Lower lobe of right lung (tissue), 2 donors: ENCODE measurements at places on chromosomes 2 and 18. TPM values are rescaled to one million over a fixed set of nuclear protein-coding genes. Genes with fewer than 3 reads are reported as not detected.

- no peaks in the 10 kb centered on the region for H3K36me3 ChIP-seq
- no peak overlapping the region for H3K4me3 ChIP-seq
- no peaks in the 10 kb centered on the region for H3K4me1 ChIP-seq
- no peaks in the 10 kb centered on the region for H3K27me3 ChIP-seq
These were observed 81.7 kb upstream of the SEC11C start for GRCh38 chr18:59057969-59058368.

DNA sequence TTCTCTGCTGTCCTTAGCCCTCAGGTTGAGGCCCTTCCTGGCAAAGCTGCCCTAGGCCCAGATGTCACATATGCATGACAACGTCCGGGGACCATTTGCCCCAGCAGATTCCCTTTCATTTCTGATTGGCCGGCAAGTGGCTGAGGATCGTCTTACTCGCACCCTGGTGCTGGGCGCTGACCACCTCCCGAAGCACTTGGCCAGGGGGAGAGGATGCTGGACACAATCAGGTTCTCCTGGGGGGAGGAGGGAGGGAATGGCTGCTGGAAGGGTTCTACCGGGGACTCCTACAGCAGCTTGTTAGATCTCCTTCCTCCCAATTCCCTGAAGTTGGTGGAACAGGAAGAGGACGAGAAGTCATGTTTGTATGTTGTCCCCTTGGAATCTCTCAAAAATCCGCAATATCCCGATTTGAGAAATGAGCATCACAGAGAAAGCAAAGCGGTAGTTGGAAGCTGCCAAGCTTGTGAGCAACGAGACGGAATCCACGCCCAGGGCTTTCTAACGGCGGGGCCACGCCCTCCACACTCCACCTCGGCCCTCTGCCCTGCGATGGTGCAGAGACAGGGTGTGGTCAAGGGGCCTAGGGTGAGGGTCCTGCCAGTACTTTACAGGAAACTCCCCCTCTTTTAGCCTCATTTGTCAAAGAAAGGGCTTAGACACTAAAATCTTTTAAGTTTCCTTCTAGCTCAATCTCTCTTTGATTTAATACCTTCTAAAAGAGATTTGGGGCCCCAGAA, 61.8 kb upstream of the YWHAQ start:
- H3K27ac ChIP-seq, result peak overlapping the region; percentile 24
- H3K4me1 ChIP-seq, result peaks cover 5% of the 10 kb centered on the region
- no peaks in the 10 kb centered on the region for H3K36me3 ChIP-seq

GRCh38 chr2:221671515-221671914, 99.4 kb upstream of the EPHA4 start:
- no peaks in the 10 kb centered on the region for H3K36me3 ChIP-seq
- H3K4me1 ChIP-seq, result no peaks in the 10 kb centered on the region
- H3K27me3 ChIP-seq, result no peaks in the 10 kb centered on the region
- no peak overlapping the region for H3K4me3 ChIP-seq
- DNase-seq, result no peak

- no peak for DNase-seq
- H3K27me3 ChIP-seq, result no peaks in the 10 kb centered on the region
- H3K36me3 ChIP-seq, result no peaks in the 10 kb centered on the region
- H3K4me3 ChIP-seq, result no peak overlapping the region
- no peak overlapping the region for H3K27ac ChIP-seq
These were observed 190.3 kb downstream of the ARL4C start for GRCh38 chr2:234306426-234307173.

DNA sequence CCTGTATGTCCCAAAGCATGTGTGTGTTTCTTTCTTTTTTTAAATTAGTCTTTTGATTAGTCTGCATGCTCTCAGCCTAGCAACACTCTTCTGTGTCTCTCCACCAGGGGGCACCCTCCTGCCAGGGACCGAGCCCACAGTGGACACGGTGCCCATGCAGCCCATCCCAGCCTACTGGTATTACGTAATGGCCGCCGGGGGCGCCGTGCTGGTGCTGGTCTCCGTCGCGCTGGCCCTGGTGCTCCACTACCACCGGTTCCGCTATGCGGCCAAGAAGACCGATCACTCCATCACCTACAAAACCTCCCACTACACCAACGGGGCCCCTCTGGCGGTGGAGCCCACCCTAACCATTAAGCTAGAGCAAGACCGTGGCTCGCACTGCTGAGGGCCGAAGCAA, 93.8 kb downstream of the NRP2 start:
- peak; percentile 61 for DNase-seq
- H3K27me3 ChIP-seq, result no peaks in the 10 kb centered on the region
- no peak overlapping the region for H3K4me3 ChIP-seq
- peaks cover 6% of the 10 kb centered on the region for H3K36me3 ChIP-seq

GRCh38 chr2:43135583-43135982, 90.8 kb downstream of the ZFP36L2 start:
- H3K27me3 ChIP-seq, result no peaks in the 10 kb centered on the region
- no peak overlapping the region for H3K4me3 ChIP-seq
- no peak for DNase-seq
- no peaks in the 10 kb centered on the region for H3K36me3 ChIP-seq

DNA sequence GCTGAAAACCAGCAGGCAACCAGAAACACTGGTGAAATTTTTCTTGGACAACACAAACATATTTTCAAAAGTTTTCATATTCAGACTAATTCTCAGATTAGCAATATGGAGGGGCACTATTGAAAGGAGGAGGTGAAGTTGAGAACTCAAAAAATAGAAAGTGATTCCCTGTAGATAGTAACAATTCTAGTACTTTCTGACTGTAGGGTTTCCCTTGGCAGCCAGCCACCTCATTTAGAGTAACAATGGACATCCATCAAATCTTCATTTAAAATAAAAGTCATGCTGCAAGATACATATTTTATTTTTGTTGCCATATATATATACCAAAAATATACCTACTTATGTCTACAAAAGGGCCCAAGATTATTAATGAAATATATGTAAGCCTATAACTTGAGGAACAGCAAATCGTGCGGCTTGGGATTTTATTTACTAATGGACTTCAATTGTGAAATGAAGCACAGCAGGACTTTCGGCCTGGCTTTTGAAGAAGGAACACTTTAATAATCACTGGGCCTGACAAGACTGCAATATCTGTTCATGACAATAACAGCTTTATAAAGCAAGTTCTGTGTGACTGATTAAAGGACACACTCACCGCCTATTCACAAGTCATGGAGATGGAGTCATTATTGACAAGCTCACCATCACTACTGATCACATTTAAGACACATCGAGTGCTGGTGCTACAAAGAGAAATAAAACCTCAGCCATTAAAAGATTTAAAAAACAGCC, 6.8 kb upstream of the NR4A2 start:
- H3K4me1 ChIP-seq, result peaks cover 51% of the 10 kb centered on the region
- H3K27ac ChIP-seq, result peak overlapping the region; percentile 44
- no peaks in the 10 kb centered on the region for H3K27me3 ChIP-seq
- no peaks in the 10 kb centered on the region for H3K36me3 ChIP-seq
- no peak for DNase-seq

- H3K36me3 ChIP-seq, result no peaks in the 10 kb centered on the region
- no peaks in the 10 kb centered on the region for H3K27me3 ChIP-seq
- H3K4me1 ChIP-seq, result no peaks in the 10 kb centered on the region
These were observed 21.4 kb downstream of the DLGAP1 start for GRCh38 chr18:4433717-4434116.

- DNase-seq, result no peak
- H3K27me3 ChIP-seq, result peaks cover 20% of the 10 kb centered on the region
- H3K27ac ChIP-seq, result no peak overlapping the region
- no peaks in the 10 kb centered on the region for H3K36me3 ChIP-seq
- no peaks in the 10 kb centered on the region for H3K4me1 ChIP-seq
These were observed 294.9 kb downstream of the CELF4 start for GRCh38 chr18:37270666-37271052.

- peaks cover 32% of the 10 kb centered on the region for H3K36me3 ChIP-seq
- no peaks in the 10 kb centered on the region for H3K27me3 ChIP-seq
- H3K4me1 ChIP-seq, result no peaks in the 10 kb centered on the region
- H3K27ac ChIP-seq, result no peak overlapping the region
- no peak overlapping the region for H3K4me3 ChIP-seq
These were observed 136.2 kb downstream of the WDR7 start for GRCh38 chr18:56787390-56787789.

- no peaks in the 10 kb centered on the region for H3K27me3 ChIP-seq
- H3K27ac ChIP-seq, result no peak overlapping the region
- H3K36me3 ChIP-seq, result no peaks in the 10 kb centered on the region
- no peak overlapping the region for H3K4me3 ChIP-seq
- no peaks in the 10 kb centered on the region for H3K4me1 ChIP-seq
- no peak for DNase-seq
These were observed 307.4 kb upstream of the KLHL29 start for GRCh38 chr2:23077596-23077995.

DNA sequence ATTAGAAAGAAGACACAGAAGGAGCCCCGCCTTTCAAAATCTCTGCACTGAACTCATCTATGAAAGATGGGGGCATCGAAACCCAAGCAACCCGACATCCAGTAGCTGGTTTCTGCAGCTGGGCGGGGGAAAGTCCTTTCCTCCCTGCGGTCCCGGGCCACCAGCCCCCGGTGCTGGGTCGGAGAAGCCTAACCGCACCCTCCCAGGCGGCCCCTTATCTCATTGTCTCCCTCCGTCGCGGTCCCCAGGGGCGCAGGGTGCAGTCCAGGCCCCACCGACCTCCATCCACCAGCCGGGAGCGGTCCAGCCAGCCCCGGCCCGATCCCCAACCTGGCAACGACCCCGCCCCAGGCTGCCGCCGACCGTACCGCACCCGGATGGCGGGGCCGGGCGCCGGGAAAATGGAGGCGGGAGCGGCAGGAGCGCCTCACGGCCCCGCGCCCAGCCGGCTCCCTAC, 452 bp downstream of the RAPH1 start:
- H3K4me3 ChIP-seq, result peak overlapping the region; percentile 89
- no peaks in the 10 kb centered on the region for H3K27me3 ChIP-seq
- peak overlapping the region; percentile 95 for H3K27ac ChIP-seq
- no peaks in the 10 kb centered on the region for H3K36me3 ChIP-seq
- no peak for DNase-seq

Gene HOXD10
- not detected for total RNA-seq

Gene ERICH2
- total RNA-seq, result 8.5 TPM

DNA sequence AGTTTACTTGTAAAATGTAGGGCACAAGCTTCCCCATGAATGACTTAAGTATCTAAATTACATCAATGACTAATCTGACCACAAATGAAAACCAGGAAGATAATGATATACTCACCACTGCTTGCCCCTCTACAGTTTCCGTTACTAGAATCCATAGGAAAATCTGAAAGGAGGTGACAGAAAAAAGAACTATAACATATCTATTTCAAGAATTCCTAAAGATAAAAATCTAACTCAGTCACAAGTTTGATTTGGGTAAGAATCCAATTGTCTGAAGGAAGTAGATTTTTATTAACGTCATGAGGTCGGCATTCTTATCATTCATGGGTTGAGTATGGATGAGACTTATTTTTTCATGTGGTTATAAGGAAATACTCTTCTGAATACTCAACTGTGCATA, 7.8 kb downstream of the FRZB start:
- H3K27me3 ChIP-seq, result no peaks in the 10 kb centered on the region
- no peaks in the 10 kb centered on the region for H3K36me3 ChIP-seq
- no peak overlapping the region for H3K27ac ChIP-seq
- no peak for DNase-seq
- no peaks in the 10 kb centered on the region for H3K4me1 ChIP-seq

GRCh38 chr2:179072527-179072926, 22.6 kb upstream of the CCDC141 start:
- DNase-seq, result no peak
- H3K4me3 ChIP-seq, result no peak overlapping the region
- H3K36me3 ChIP-seq, result no peaks in the 10 kb centered on the region

GRCh38 chr18:723541-724080, 11.2 kb upstream of the ENOSF1 start:
- no peak overlapping the region for H3K4me3 ChIP-seq
- H3K4me1 ChIP-seq, result no peaks in the 10 kb centered on the region
- DNase-seq, result no peak
- no peaks in the 10 kb centered on the region for H3K36me3 ChIP-seq
- no peak overlapping the region for H3K27ac ChIP-seq

GRCh38 chr2:117942551-117942950, 71.3 kb downstream of the CCDC93 start:
- H3K4me3 ChIP-seq, result no peak overlapping the region
- no peaks in the 10 kb centered on the region for H3K4me1 ChIP-seq
- no peak overlapping the region for H3K27ac ChIP-seq
- peaks cover 100% of the 10 kb centered on the region for H3K36me3 ChIP-seq
- no peaks in the 10 kb centered on the region for H3K27me3 ChIP-seq
- DNase-seq, result no peak

DNA sequence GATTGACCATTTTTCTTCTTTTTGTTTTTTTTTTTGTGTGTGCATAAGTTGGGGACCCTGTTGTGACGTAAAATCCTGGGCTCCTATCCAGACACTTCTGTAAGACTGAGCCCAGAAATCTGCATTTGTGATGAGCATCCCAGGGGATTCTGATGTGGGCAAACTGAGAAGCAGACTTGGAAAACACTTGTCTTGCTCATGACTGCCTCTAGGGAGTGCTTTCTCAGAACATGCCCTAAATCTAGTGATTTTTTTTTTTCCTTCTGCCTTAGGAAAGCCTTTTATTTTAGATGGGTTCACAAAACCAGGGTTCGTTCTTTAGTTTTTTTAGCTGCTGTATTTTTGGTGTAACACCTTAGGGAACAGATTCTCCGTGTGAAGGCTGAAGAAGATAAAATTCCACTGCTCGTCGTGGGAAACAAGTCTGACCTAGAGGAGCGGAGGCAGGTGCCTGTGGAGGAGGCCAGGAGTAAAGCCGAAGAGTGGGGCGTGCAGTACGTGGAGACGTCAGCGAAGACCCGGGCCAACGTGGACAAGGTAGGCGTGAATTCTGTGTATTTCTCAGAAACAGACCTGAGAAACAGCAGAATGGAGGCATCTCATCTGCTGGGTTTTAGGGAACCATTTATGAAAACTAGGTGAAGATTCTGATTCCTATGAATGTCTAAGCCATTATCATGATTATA, 36.7 kb downstream of the RALB start:
- H3K27me3 ChIP-seq, result no peaks in the 10 kb centered on the region
- H3K4me1 ChIP-seq, result peaks cover 17% of the 10 kb centered on the region
- DNase-seq, result no peak
- no peak overlapping the region for H3K4me3 ChIP-seq

- no peak for DNase-seq
- H3K36me3 ChIP-seq, result no peaks in the 10 kb centered on the region
- H3K4me1 ChIP-seq, result no peaks in the 10 kb centered on the region
- no peak overlapping the region for H3K27ac ChIP-seq
These were observed 50.4 kb upstream of the SMIM21 start for GRCh38 chr18:75477900-75478299.

DNA sequence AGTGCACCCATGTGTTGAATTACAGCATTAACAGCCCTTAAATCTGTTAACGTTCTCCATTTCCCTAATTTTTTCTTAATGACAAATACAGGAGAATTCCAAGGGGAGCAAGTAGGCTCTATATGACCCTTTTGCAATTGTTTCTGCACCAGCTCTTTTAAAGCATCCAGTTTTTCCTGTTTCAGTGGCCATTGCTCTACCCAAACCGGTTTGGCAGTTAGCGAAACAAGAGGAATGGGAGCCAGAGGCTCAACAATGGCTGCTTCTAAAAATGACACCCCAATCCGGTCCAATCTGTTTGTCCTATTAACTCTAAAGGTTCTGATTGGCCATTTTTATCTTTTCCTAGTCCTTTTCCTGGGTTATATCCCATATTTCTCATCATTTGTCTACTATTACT, 15.1 kb upstream of the SUCLG1 start:
- no peaks in the 10 kb centered on the region for H3K27me3 ChIP-seq
- H3K4me3 ChIP-seq, result no peak overlapping the region
- no peak overlapping the region for H3K27ac ChIP-seq
- no peaks in the 10 kb centered on the region for H3K36me3 ChIP-seq

Gene KLHL30
- total RNA-seq, result 0.71 TPM

Gene FBXO48
- total RNA-seq, result 2.3 TPM

GRCh38 chr2:73268366-73268829, 15.9 kb downstream of the FBXO41 start:
- H3K4me1 ChIP-seq, result no peaks in the 10 kb centered on the region
- no peak overlapping the region for H3K4me3 ChIP-seq
- no peaks in the 10 kb centered on the region for H3K36me3 ChIP-seq
- H3K27ac ChIP-seq, result no peak overlapping the region
